ENCODE measurements at places on chromosomes 3 and 15. TPM values are rescaled to one million over a fixed set of nuclear protein-coding genes. Genes with fewer than 3 reads are reported as not detected.

The COMMD4 gene
- 91.0 TPM for polyA plus RNA-seq

- DNase-seq: no peak
These were observed 95.0 kb downstream of the ANP32A start for GRCh38 chr15:68725736-68726135.

- no peak for DNase-seq
These were observed 65.4 kb upstream of the CTSH start for GRCh38 chr15:79010278-79010677.

- no peak for DNase-seq
These were observed 573 bp downstream of the MME start for GRCh38 chr3:155080692-155081091.

DNA sequence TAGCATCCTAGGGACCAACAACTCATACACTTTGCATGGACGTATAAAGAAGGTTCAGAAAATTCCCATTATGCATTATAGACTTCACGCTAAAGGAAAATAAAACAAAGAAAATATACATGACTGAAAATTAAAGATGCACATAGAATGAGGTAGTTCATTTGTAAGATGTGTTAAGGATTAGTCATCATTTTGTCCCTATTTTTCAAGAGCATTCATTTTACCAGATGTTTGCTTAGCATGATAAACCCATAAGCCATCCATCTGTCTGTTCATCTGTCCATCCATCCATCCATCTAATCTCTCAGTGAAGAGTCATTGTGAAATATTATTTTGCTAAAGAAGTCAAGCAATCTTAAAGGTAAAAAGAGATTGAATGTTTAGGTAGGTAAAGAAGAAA lies 80.3 kb downstream of the TFG start:
- no peak for DNase-seq

Data from left kidney (tissue), 8 donors.